ENCODE measurements at places on chromosomes 7 and 10. TPM values are rescaled to one million over a fixed set of nuclear protein-coding genes. Genes with fewer than 3 reads are reported as not detected.

Gene ZNF488
- 2.9 TPM for total RNA-seq

Gene ATG9B
- total RNA-seq = 2.0 TPM

Gene TMEM213
- total RNA-seq = not detected

Gene NPC1L1
- total RNA-seq = 0.07 TPM

Gene COL28A1
- total RNA-seq = 0.92 TPM

DNA sequence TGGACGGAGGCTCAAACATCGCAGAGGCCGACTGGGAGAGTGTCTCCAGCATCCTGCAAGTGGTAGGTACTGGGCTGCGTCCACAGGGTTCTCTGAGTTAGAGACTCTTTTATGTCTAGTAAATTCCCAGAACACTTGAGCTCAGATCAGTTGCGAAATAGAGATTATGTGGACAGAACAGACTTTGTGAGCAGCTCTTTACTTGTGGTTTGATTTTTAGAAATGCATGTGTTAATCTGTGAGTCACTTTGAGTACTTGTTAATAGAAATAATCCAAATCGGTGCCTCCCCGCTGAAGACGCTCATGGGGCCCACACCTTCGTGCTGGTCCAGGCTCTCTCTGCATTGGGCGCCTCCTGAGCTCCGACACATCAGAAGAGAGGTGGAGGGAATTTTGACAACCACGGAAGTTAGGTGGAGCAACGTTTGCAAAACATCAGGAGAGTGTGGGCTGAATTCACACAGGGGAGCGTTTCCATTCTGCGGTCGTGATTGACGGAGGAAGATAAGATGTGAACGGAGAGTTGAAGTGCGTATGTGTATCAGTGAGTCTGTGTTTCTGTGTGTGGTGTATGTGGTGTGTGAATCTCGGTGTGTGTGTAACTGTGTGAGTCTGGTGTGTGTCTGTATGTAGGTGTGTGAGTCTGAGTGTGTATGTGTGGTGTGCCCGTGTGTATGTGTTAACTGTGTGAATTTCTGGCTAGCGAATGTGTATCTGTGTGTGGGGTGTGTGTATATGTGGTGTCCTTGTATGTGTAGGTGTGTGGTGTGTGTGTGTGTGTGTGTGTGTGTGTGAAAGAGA, 32.1 kb downstream of the PFKP start:
- no peak for DNase-seq

DNA sequence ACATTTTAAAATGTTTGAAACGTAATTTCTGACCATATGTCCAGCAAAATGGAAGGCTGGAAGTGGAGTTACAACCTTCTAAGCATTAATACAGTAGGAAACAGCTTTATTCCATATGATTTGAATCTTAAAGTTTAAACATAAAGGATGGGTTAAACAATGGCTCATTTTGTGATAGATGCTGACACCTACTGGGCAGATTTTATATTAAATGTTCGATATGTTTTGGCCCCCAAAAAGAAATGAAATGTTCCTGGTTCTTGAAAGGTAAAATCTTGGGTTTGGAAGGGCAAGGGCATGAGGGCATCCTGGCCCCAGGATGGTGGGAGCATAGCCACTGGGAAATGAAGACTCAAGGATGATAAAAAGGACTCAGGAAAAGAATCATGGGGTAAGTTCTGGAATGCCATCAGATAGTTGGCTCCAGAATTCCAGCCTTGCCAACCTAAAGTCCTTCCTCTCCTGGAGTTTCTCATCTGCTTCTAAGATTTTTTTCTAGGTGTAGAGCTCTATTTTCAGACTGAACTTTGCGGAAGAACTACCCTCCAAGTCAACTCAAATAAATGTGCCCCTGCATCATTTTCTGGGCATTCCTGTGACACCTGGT, 34.6 kb upstream of the SLC35G1 start:
- no peak for DNase-seq

- DNase-seq = no peak
Observed at GRCh38 chr10:122132882-122133565, 138.1 kb upstream of the BTBD16 start.

GRCh38 chr10:62585211-62585775, 211.1 kb downstream of the ZNF365 start:
- DNase-seq = no peak

GRCh38 chr10:54372179-54372578, 428.9 kb downstream of the PCDH15 start:
- no peak for DNase-seq

DNA sequence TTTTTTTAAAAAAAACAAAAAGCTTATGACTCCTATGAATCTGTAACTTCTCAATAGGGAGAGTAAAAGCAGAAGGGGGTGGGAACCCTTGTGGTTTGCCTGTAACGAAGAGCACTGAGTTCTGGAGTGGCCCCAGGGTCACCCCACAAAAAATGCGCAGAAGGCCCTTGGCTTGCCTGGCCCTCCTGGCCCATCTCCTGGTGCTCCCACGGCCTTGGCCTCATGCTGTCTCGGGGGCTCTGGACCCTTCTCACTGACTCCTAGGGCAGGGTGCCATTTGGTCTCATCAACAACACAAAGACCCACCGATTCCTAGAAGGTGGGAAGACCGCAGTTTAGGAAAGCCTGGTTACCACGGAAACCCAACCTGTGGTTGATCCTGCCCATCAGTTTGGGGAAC, 40.8 kb downstream of the ZNF467 start:
- DNase-seq = no peak

GRCh38 chr10:101062232-101063049, 652 bp downstream of the KAZALD1 start:
- peak; percentile 85 for DNase-seq

- DNase-seq = no peak
Observed at GRCh38 chr10:84391326-84391725, 62.9 kb downstream of the CCSER2 start.

- no peak for DNase-seq
Observed at GRCh38 chr7:285731-286130, 4.2 kb upstream of the FOXL3 start.

- DNase-seq = peak; percentile 97
Observed at GRCh38 chr7:5423976-5424748, 528 bp upstream of the TNRC18 start.

DNA sequence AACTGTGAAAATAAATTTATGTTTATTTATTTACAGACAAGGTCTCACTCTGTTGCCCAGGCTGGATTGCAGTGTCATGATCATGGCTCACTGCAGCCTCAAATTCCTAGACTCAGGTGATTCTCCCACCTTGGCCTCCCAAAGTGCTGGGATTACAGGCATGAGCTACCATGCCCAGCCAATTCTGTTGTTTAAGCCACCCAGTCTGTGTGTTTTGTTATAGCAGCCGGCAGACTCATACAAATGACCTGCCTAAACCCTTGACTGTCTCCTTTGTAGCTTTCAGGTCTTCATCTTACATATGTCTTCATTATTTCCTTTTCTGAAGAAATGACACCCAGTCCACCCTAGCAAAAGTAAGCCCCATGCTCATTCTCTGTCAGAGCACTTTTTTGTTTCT, 43.8 kb upstream of the KMT2C start:
- DNase-seq = no peak

- DNase-seq = no peak
Observed at GRCh38 chr7:54917613-54918391, 101.0 kb upstream of the EGFR start.

DNA sequence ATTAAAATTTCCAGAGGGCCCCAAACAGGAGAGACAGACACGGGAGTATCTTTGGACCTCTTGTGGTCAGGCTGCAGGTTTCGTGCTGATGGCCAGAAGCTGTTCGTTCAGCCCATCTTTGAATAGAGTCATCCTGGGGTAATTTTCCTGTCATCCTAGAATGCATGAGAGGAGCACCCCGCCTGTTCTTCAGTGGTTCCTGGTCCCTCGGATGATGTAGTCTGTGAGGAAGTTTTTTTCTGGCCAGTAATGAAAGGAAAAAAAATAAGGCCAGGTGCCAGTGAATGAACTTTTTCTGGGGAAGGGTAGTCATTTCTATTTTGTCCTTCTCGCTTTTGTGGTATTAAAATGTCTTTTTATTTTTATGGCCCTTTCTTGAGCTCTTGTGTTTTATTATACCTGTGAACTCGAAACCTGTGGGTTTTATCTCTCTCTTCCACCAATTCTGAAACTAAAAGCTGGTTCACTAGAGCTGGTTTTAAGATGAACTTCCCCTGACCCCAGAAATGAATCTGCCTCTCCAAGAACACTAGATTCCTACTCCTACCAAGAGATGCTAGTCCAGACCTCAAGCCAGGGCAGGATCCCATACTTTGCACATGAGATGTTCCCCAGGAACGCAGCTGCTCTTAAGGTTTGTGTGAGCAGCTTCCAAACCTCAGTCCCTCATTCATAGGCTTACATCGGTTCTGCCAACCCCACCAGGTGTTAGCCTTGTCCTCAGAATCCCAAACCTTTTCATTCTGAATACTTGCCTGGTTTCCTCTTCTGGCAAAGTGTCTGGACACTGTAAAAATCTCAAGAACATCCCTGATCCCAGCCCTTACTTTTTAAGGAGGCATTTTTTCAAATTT, 15.4 kb upstream of the MEST start:
- no peak for DNase-seq

GRCh38 chr10:80540981-80541750, 3.5 kb downstream of the SH2D4B start:
- no peak for DNase-seq

DNA sequence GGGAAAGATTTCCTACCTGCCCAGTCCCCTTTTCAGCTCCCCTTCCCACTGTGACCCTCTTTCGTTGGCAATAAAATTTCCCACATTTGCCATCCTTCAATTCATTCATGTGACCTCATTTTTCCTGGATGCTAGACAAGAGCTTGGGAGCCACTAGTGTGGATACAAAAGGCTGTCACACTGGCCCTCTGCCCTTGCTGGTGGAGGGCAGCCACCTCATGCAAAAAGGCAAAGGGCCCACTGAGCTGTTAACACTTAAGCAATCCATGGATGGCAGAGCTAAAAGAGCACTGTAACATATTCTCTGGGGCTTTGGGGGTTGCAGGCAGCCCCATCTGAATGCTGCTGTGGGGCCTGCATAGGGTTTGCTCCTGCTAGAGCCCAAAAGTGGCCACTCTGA, 315.1 kb downstream of the NEBL start:
- DNase-seq = no peak

GRCh38 chr7:157769526-157770215, 432.9 kb downstream of the DNAJB6 start:
- no peak for DNase-seq

DNA sequence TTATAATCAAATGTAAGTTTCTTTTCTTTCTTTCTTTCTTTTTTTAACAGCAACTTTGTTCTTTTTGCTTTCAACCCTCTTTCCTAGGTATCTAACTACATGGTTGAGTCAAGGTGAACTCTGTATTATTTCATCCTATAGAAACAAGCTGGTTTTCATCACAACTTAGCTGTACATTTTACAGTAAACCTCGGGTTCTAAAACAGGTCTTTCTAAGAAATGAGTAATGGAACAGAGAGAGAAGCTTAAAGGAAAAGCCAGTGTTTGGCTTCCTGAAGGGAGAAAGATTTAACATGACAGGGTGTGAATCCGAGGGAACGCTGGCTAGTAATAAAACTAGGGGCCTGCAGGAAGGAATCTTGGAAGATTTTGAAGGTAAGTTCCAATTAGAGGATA, 143.4 kb upstream of the ITGB1 start:
- DNase-seq = no peak

DNA sequence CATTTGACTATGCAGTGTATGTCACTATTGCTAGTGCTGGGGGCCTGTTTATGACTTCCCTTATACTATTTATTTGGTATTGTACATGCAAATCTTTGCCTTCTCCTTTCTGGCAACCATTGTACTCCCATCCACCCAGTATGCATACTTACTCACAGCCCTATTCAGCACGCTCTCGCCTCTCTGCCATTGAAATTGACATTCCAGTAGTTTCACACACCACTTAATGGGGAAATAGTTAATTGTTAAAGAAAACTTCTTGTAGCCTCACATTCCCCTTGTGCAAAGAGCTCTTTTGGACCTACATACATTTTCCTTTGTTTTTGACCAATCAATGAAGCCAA, 9.9 kb downstream of the CLDN12 start:
- DNase-seq = no peak

- DNase-seq = no peak
Observed at GRCh38 chr7:142349670-142350405, 92.0 kb upstream of the PRSS58 start.

DNA sequence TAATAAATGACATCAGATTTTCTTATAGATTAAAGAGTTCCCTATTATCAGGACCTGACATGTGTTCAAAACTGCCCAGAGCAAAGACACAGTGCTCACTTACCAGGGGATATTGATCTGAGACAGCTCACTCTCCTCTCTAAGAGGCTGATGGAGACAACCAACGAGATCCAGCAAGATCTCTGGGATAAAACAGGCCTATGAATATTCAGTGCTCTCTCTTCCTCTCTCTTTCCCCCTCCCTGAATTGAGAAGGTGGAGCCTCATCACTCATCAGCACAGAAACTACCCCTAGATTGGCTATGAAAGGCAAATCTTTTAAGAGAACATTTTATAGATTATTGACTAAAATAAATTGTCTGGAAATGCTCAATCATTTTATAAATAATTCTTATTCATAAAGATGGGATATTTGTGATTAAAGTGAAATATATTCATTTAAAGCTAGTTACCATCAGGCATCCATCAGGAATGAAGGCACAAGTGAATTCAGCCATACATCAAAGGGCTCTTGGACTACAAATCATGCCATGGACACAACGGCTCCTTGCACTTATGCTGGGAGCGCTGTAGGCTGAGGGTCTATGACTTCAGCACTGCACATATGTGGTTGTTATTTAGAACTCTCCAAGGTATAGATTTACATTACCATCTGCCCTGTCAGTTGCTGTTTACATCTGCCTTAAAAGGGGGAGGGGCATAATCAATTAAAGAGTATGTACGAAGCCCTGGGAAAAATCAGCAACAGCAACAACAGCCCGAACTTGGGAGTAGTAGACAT, 3.4 kb upstream of the PPP1R17 start:
- no peak for DNase-seq

DNA sequence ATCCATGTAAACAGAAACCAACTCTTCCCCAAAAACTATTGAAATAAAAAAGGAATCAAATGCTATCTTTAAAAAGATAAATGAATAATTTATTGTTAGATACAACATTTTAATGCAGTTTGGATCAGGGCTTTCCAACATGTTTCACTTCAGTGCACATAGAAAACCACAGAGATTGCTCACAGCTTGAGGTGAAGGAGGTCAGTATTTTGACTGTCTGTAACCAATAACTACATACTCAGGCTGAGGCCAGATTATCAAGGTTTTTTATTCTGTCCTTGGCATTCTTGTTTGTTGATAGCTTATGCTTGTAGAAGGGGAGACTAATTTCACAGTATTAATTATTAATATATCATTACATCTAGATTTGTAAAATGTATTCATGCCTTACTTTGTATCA, 195.5 kb downstream of the PRKG1 start:
- no peak for DNase-seq

- DNase-seq = no peak
Observed at GRCh38 chr10:95815701-95816240, 59.8 kb downstream of the ENTPD1 start.

DNA sequence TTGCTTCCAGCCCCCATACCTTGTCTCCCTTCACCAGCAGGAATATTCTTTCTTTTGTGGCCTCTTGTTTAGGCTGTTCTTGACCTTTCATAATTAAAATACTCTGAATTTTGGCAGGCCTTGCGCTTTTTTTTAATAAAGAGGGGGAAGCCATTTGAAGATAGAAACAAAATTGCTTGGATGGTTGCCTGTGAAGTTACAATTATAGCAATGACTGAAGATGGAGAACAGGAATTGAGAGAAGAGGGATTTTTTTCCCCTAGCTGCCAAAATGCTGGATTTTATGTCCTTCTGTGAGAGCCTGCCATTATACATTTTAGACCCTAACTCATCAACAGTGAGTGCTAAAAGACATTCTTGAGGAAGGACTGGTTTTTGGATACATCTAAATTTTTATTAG, 24.8 kb downstream of the FGFBP3 start:
- DNase-seq = no peak
